ENCODE measurements at places on chromosomes 2 and 18.

DNA sequence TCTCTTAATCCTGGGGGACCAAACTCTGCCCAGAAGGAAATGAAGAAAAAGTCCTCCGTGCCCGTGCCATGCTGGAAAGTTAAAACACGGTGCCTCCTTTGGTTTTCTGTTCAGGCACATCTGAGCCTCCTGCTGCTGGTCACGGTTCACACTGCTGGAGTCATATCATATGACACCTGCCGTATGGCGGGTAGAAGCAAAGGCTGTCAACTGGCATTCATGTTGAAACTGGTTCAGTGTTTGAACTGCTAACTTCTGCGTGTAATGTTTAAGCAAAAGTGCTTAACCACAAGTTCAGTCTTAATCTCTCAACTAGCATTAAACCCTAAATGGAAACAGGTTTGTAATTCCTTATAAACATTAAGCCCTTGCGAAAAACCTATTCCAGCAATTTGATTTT, 3.1 kb downstream of the STK39 start:
- DNase-seq = peak; percentile 44

GRCh38 chr2:158923180-158923594, 45.3 kb upstream of the TANC1 start:
- peak; percentile 22 for DNase-seq

GRCh38 chr2:16693854-16694253, 28.2 kb upstream of the CYRIA start:
- no peak for DNase-seq

DNA sequence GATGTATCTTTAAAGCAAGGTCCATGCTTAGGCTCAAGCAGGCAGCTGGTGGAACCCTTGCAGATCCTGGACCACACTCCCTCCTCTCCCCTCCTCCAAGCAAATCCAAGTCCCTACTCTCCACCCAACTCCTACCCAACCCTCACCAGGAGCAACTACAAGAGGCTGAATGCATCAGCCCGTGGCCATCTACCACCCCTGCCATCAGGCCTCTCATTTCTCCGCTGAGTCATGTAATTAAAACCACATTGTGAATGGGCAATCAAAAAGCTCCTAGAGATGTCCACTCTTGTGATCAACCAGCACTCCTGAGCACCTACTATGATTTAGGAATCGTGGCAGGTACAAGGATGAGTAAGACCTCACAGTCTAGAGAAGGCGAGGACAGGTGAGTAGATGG, 142.2 kb upstream of the CAPN13 start:
- no peak for DNase-seq

DNA sequence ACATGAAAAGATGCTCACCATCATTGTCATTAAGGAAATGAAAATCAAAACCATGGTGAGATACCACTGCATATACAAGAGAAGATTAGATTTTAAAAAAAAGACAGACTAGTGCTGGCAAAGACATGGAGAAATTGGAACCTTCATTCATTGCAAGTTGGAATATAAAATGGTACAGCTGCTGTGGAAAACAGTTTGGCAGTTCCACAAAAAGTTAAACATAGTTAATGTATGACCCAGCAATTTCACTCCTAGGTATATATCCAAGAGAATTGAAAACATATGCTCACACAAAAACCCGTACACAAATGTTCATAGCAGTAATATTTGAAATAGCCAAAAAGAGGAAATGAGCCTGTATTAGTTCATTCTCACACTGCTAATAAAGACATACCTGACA, 33.7 kb upstream of the MBOAT2 start:
- no peak for DNase-seq

- DNase-seq = no peak
Measured at GRCh38 chr2:169712791-169713227, 18.5 kb downstream of the PHOSPHO2 start.

DNA sequence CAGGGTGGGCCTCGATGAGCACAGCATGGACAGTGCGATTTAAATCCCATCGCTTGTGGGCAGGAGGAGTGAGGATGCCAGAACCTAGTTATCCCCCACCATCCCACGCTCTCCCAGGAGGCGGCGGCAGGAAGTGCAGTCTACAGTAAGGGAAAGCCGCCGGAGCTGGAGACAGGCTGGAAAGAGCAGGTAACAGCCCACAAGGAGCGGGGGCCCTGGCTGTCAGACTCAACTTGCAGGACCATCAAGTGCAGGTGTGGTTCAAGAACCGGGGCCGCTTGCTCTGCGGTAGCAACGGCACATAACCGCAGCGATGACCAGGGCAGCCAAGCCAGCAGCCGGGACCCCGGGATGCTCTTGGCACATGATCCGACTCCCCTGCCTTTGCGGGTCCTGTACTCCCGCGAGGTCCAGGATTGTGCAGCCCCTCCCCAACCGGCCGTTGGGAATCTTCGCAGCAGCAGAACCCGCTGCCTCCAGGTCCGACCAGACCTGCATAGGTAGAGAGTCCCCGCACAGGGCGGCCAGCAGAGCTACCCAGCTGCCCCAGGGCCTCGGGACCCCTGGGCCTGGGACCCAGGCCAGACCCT, 82.1 kb downstream of the BIN1 start:
- peak; percentile 59 for DNase-seq

DNA sequence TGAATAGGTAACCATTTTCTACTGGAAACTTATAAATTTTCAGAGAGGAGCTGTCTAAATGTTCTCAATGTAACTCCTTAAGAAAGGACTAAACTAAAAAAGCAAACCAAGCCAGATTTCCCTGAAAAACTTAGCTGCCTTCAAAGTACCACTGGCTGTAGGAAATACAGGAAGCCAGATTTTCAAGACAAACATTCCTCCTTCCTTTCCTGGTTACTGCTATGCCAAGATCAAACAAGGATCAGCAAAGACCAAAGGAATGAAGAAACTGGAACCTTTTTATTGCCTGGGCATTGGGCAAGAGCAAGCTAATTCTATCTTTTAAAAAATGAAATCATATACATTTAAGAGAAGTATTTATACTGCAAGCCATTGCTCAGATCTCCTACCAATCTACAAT, 212.7 kb downstream of the DYM start:
- peak; percentile 25 for DNase-seq
